ENCODE measurements at places on chromosomes 7 and 10.

DNA sequence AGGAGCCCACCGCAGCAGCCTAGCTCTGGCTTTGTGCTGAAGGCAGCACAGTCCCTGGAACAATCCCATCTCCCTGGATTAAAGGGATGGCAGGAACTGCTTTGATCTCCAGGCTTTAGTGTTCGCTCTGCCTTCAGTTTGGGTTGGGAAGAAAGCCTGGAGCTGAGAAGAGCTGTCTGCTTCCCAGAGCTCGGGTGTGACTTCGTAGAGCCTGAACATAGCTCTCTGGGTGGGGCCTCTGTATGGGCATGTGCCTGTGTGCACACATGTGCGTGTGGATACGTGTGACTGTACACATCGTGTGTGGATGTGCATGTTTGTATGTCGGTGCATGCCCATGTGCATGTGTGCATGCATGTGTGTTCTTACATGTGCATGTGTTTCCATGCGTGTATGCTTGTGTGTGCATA, 8.7 kb downstream of the ADCY1 start:
- DNase-seq = no peak

- no peak for DNase-seq
Measured at GRCh38 chr10:93245779-93246178, 172.1 kb downstream of the CYP26A1 start.

DNA sequence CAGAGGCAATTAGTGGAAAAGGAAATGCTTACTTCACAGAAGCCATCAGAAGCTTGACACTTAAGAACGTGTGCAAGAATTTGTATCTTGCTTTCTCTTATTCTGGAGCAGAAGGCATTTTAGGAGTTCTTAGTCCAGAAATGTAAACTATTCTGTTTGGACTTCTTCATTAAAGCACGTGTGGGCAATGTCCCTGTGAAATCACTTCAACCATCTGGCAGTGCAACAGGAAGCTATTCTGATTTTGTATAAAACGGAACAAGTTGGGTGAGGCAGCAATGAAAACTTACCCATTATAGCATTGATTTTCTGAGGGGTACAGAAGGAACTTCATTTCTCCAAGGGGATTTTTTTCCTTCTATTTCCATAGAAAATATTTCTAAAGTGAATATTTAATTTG, 21.3 kb upstream of the ARHGAP21 start:
- DNase-seq = no peak

DNA sequence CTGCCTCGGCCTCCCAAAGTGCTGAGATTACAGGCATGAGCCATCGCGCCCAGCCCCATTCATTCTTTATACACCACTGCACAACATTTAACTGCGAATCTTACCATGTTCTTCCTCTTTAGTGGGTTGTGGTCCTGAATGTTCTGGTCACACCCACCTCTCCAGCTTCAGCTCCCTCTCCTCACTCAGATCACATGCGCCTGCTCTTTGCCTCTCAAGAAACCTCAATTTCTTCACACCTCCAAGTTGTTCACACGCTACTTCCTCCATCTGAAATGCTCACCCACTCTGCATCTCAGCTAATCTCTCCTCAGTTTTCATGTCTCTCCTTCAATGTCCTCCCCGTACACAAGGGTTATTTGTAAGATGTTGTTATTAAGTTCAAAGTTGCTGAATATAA, 2.4 kb upstream of the PRR15 start:
- DNase-seq = no peak

- DNase-seq = no peak
Measured at GRCh38 chr10:86700851-86701617, 32.7 kb downstream of the LDB3 start.

GRCh38 chr7:24572997-24573553, at the start of gene PALS2:
TSS of gene PALS2 (plus strand) at chr7:24573452. CDS start at chr7:24623668, 50,216 bp downstream.
- DNase-seq = peak; percentile 59

DNA sequence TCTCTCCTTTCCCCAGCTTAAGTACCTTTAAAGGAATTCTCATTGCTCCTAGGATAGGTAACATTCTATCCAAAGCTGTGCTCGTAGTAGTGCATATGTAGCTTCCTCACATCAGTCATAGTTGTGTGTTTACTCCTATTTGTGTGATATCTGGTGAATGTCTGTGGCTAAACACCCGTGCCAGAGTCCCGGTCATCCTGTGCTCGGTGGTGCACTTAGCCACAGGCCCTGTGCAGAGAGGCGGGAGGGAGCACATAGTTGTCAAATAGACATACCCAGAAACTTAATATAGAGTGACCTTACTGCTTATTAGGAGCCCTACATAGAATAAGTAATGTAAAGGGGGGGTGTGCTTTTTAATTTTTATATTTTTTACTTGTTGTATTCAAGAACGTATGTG, 76.6 kb downstream of the RBM33 start:
- DNase-seq = no peak

- DNase-seq = no peak
Measured at GRCh38 chr7:150994141-150994837, 3.5 kb downstream of the NOS3 start.

DNA sequence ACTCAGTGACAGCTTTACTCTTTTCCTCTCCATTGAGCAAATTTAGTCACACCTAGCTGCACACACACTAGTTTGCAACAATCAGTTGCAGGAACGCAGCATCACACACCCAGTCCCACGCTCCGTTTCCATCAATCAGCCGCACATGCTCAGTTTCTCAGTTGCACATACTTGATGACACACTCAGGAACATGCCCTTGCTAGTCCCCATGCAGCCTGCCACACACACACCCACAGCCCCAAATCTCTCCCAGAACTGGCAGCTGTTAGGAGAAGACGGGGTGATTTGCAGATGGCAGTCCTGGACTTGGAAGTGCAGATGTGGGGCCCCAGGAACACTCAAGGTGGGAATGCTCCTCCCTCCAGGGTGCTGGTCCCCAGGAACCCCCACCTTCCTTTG, 7.7 kb downstream of the LBX1 start:
- no peak for DNase-seq

DNA sequence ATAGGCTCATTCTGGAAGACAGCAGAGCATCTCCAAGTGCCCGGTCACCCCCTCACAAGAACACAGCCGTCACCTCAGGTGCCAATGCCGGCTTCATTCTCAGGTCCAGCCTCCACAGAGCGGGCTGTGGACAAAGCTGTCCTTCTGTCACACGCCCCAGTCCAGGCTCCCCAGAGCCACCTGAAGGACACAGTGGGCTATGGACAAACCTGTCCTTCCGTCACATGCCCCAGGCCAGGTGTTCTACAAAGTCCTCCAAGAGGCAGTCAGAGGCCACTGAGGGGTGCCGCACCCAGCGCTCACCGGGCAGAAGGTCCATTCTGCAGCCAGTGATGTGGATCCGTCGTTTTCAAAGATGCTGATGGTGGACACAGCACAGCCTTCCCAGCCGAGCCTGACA, 173.2 kb upstream of the PPP2R2D start:
- no peak for DNase-seq

DNA sequence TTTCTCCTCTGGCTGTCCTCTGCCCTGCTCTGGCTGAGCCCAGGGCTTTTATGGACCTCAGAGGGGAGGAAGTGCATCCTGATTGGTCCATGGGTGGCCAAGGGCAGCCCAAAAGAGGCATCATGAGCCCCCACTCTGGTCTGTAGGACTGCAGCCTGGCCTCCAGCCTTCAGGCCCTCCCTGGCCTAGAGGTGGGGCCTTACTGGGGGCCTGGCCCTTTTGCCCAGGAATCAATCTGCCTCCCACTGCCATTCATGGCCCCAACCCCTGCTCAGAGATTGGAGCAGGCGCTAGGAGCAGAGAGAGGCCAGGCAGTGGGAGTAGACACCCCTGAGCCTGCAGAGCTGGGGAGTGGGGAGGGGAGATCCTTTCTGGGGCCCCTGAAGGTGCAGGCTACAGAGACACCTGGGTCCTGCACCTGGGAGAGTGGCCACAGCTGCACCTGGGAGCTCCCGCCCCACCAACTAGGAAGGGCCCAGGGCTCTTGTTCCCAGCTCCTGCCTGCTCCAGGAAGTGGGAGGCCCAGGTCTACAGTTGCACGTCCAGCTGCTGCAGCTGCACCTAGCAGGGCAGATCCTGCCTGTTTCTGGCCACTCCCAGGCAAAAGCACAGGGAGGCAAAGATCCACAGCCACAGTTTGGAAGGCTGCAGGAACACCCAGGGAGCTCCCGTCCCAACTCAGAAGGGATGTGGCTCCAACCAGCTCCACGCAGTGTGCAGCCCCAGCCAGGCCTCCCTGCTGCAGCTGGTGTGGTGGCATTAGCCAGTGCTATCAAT, 6.4 kb upstream of the DYNC2I1 start:
- no peak for DNase-seq

GRCh38 chr7:135933509-135934188, 43.5 kb downstream of the MTPN start:
- no peak for DNase-seq

DNA sequence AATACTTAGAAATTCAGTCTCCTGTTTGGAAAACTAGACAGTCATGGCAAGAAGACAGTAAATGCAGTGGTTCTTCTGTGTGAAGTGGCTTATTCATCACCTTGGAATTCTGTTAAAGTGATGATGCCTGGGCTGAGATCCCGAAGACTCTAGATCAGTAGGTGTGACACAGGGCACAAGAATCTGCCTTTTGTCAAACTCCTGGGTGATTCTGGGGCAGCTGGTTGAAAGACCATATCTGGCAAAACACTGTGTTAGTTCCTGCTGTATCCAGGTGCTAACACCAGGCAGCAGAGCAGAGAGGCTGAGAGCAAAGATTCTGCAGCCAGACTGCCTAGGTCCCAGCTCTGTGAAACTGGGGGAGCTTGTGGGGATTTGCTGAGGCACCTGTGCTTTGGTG, 26.5 kb downstream of the MRC1 start:
- no peak for DNase-seq

DNA sequence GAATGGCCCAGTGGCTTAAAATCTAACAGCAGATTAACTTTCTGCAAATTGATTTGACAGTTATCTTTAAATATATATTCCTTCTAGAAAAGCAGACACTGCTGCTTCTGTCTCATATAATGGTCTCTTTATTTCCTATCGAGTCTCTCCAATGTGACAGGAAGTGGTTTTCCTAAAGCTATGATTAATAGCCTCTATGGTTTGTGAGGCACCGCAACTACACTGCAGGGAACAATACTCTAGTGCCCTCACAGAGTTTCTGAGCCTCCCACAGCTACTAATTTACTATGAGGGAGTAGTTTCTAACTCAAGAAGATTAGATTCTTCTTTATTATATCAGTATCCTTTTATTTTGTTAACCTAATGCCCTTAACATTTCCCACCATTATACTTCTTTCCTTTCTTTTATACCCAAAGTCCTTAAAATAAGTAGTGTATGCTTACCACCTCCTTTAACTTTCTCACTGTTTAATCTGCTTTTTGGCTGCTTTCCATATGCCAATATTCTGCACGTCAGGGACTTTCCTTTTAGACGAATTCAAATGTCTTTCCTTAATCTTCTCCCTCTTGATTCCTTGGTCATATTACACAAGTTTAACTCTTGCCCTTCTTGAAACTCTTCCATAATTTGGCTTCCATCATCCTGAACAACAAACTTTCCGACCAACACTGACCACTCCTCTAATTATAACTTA, 23.8 kb upstream of the AHR start:
- DNase-seq = no peak

GRCh38 chr10:42594246-42594650, 44.1 kb downstream of the ZNF33B start:
- no peak for DNase-seq

DNA sequence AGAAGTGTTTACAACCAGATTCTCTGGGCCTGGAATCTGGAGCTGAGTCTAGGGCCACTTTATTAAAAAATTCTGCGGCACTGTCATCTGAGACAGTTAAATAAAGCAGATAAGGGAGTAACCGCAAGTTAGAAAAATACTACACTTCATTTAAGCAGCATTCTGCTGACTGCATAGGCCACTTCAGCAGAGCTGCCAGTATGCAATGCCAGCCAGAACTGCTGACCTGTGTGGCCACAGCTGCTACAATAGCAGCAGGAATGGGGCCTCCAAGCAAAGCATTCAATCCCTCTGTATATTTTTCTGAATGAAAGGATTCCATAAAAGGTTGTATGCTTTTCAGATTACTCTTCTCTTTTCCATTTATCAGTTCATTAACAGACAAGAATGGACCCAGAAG, 136.0 kb downstream of the COL28A1 start:
- DNase-seq = no peak

GRCh38 chr10:69768386-69768785, 33.3 kb upstream of the COL13A1 start:
- DNase-seq = no peak

GRCh38 chr10:110566472-110567200, 859 bp upstream of the SMC3 start:
- DNase-seq = no peak

DNA sequence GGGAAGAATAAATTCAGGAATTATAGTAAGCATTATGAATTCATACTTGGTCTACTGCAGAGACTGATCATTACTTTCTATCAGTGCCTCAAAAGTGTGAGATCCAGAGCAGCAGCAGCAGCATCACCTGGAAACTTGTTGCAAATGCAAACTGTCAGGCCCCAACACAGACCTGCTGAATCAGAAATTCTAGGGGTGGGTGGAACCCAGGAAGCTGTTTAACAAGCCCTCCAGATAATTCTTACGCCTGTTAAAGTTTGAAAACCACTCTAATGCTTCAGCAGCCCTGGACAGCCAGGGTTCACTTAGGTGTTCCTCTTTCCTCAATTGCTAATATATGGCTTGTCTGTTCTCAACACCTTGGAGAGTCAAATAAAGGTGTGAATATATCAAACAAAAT, 19.5 kb downstream of the CACUL1 start:
- DNase-seq = no peak

DNA sequence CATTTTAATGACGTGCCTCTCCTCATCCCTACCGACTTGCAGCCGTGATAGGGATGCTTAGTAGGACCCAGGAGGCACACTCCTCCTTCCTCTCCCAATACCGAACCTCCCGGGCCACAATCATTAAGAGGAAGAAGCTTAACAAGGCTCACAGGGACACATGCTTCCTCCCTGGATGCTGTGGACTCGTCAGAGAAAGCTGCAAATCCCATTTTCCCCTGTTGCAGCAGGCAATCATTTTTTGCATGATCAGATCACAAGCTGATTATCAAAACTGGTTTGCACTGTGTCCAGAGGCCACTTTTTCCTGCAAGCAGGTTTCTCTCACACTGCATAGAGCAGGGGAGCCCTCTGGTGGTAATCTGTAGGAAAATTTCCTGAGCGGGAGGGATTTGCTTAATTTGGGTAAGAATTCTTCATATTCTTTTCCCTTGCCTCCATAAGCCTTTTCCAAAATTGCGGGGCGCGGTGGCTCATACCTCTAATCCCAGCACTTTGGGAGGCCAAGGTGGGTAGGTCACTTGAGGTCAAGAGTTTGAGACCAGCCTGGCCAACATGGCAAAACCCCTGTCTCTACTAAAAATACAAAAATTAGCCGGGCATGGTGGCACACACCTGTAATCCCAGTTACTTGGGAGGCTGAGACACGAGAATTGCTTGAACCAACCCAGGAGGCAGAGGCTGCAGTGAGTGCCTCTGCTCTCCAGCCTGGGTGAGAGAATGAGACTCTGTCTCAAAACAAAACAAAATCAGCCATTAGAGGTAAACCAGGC, 16.1 kb upstream of the LAMB4 start:
- no peak for DNase-seq

DNA sequence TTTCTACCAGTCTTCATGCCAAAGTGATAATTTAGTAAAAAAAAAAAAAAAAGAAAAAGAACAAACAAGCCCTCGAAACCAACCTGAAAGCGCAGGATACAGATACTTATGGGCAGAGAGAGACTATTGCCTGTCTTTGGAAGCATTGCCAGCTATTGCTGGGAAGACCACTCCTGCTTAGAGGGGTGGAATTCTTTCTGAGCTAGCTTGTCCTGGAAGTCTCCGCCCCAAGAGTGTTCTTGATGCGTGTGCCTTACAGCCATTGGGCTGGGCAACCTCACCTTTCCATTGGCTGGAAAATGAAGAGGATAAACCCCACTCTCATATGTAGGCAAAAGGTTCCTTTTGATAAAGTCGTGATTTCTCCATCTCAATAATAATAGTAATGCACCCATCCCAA, 19.9 kb upstream of the INSYN2A start:
- DNase-seq = no peak
